ENCODE measurements at places on chromosomes 4 and X. TPM values are rescaled to one million over a fixed set of nuclear protein-coding genes. Genes with fewer than 3 reads are reported as not detected.

DNA sequence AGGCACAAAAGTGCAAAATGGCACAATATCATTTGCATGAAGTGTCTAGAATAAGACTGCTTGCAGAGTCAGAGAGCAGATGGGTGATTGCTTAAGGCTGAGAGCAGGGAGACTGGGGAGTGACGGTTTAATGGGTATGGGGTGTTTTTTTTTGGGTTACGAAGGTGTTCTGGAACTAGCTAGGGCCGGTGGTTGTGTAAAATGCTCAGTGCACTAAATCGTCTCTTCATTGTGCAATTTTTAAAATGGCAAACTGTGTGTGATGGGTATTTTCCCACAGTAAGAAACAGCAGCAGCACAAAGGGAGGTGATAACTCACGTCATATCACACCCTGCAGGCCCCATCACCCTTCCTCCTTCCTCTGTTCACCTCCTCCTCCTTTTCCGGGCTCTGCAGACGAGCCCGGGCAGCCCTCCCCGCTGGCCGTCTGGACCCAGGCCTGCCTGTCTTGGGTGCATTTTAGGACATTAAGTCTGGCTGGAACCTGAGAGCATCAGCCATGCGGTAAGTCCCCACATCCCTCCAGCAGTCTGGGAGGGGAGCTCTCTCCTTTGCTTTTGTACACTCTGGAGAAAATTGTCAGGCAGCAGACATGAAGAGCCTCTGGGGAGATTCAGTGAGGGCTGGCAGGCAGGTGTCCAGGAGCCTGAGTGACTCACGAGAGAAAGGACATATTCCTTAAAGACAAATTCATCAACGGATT, 42.7 kb downstream of the ASMT start:
- no peak for DNase-seq

DNA sequence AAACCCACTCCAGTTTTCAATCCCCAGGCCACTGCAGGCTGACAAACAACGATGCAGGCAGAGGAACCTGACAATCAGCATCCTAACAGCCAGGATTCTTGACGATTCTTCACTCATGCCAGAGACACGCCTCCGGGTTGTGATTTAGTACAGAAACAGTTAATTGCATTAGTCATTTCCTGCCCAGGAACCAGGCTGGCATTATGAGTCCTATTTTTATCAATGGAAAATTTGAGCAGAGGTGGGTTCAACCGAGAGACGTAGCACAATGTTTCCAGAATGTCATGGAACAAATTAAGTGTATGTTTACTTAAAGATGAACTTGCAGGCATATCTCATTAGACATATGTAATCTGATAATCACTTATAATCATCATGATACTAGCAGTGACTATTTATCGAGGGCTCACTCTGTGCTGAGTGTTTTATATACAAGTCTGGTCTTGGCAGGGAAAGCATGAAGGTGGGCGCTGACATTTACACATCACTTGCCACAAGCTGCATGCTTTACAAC, 159.7 kb downstream of the NSUN7 start:
- DNase-seq, result no peak

DNA sequence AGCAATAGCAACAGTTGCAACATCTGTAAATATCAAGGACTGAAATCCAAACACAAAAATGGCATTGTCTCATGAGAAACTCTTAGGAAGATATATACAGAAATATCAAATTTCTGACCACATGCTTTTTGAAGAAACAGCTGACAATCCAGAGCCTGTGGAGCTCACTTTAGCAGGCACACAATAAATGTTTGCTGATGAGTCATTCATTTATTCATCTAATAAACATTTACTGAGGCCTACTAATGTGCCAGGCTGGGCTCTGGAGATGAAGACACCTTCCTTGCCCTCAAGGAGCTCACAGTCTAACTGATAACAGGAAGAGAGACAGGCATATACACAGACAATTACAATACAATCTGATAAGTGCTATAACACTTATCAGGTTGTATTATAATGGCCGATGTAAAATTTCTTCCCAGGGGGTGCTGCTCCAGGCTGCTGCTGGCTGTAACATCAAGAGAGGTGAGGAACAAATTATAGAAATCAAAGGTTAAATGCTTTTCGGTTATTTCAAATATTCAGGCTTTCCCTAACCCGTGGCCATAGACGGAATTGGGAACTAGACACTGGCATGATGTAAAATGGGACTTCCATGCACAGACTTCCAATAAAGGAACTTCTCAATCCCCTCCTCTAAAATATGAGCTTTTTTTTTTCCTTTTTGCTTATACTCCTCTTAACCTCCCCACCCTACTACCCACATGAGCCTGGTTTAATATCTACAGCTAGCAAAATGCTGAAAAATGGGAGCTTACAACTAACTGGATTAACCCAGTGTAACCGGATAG, 16.8 kb upstream of the ZCCHC13 start:
- DNase-seq, result no peak

The EVC gene
- 10.3 TPM for polyA plus RNA-seq

The RNF128 gene
- 5.9 TPM for polyA plus RNA-seq

DNA sequence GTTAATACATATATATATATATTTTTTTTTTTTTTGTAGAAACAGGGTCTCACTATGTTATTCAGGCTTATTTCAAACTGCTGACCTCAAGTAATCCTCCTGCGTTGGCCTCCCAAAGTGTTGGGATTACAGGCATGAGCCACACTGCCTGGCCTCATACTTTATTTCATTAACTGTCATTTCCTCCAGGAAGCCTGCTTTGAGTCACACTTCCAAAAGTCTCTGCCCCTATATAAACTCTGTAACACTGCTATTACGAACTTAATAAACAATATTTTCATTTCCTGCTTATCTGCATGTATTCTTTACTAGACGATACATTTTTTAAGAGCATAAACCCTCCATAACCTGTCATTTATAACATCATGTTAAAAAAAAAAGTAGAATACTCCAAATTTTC, 167.2 kb downstream of the WDFY3 start:
- DNase-seq, result no peak

- no peak for DNase-seq
These were observed 86.0 kb upstream of the PGRMC2 start for GRCh38 chr4:128373628-128374027.

The TBC1D19 gene
- 1.8 TPM for polyA plus RNA-seq

The ZNF157 gene
- polyA plus RNA-seq, result 0.14 TPM
